ENCODE measurements at places on chromosomes 2 and 18.

- no peak for DNase-seq
Measured at GRCh38 chr18:24561369-24561965, 101.0 kb downstream of the HRH4 start.

GRCh38 chr18:47080872-47081271 lies 45.5 kb upstream of the ELOA2 start:
- DNase-seq = no peak

DNA sequence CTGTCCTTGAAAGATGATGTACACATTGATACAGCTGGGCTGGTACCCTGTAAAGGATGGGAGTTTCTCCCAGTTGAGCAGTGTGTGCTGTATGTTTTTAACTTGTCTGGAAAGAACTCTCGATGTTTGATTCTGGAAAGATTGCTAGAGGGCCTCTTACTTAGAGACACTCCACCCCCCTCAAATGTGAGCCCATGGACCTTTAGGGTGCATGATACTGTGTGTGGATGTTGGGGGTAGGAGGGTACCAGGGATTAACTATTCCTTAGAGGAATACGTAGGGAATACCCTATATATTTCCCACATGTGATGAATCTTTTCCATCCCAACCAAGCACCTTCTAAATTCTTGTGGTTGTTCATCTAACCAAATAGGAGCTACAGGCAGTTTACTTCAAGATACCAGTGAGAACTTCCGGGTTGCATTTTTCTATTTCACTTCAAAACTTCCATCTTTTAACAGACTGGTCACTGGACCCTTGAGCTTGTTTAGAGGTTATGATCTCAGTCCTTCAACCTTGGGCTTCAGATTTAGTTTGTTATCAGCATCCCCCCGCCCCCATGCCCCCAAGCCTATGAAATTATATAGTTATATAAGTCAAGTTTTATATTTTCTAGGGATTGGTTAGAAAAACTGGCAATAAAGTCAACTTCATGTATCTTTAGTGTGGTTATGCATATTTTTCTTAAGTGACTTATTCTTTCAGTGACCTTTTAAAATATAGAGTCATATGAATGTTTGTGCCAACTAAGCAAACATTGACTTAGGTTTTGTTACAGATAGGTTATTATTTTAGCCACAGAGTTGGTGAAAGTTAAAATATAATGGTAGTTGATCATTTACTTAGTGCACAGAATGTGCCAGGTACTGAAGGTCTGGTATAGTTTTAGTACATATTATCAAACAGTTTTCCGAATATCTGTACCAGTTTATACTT lies 18.2 kb downstream of the AFTPH start:
- DNase-seq = no peak

- no peak for DNase-seq
Measured at GRCh38 chr2:151251012-151251411, 10.7 kb downstream of the RBM43 start.

DNA sequence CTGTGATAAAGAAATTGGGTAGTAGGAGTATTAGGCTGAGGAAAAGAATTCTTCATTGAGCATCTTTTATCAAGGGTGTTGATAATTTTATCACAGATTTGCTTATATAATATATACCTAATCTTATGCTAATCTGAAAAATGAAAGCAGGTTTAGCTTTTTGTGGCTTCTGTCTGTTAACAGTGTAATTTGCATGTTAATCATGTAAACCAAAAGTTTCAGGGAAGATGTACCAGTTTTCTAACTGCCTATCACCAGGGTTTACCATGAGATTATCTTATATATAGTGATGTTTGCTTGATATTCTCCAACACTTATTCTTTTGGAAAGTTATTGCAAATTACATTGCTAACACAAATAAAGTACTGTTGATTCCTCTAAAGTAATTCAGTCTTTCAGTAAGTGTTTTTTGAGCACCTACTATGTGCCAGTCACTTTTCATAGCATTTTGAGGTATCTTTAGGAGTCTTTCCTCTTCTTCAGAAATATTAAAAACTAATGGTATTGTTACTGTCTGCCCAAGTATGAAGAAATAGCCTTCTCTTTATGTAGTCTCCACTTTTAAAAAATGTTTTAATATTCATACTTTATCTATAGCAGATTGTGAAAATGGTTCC lies 41.6 kb downstream of the GCC2 start:
- DNase-seq = no peak

DNA sequence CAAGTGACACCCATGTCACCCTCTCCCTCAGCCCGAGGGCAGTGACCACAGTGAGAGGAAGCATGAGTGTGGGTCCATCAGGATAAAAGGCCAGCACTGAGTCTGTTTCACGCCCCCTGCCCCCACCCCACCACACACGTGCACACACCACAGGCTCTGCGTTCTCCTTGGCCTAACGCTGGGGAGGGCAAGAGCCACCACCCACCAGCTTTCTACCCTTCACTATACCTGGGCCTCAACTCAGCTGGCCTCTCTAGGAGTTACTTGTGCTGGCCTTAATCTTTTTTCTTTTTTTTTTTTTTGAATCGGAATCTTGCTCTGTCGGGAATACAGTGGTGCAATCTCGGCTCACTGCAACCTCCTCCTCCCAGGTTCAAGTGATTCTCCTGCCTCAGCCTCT lies 140.5 kb downstream of the ZFP36L2 start:
- no peak for DNase-seq

DNA sequence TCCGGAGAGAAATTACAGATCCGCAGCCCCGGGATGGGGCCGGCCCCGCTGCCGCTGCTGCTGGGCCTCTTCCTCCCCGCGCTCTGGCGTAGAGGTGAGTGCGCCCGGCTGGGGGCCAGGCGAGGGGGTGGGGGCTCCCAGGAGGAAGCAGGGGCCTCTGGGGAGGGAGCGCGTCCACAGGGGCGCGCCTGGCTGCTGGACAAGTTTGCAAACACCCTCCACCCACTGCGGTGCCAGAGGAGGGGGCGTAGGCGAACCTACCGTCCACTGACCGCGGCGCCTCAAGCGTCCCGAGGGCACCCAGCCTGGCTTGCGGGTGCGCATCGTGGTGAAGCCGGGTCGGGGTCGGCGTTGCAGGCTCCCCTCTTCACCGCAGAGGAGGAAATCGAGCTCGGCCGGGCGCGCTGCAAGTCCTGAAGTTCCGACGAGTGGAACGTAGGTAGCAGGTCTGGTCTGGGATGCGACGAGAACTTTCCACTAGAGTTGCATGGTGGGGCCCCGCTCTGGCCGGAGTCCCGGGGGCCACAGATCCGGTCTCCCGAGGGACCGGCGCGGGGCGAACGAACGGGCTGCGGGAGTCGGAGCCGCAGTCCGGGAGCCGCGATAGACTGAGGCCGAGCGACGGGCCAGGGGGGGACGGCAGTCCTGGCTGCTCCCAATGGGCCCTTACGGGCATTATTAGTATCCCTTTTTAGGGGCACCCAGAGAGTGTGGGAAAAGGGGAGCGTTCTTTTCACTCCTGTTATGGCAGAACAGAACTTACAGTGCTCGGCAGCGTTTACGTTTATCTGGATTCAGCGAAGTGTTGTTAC lies 502 bp downstream of the MERTK start:
- DNase-seq = peak; percentile 31
